ENCODE measurements at places on chromosomes 12 and 14.

DNA sequence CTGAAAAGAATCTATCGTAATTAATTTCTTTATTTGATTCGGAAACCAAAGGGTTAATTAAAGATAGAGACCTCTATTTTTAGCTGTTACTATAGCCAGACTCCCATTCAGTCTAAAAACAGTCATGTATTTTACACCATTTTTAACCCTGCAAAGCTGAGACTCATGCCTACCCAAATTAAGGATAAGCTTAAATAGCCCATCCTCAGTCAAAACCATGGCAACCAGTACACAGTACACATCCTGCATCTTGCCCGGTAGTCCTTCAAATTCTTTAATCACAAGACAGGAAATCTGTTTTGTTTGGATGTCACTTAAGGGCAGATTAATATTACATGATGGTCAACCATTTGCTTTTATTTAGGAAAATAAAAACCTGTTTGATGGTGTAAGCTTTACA is 25.5 kb upstream of the KCNK10 start:
- DNase-seq: no peak

DNA sequence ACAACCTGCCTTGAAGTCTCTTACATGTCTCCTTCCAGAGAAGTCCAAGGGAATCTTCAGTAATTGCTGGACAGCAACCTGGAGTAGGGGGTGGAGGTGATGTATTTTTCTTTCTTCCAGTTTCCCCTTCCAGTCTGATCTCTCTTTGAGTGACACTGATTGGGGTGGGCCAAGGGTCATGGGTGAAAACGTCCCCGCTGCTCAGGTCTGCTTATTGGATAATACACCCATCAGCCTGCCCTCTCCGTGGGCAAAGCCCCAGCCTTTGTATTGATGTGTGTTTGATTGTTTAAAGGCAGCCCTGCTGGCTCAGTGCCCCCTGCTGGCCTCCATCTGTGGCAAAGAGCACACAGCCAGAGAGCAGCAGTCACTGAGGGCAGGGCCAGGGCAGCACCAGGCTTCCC is 35.7 kb upstream of the ATP2A2 start:
- peak; percentile 69 for DNase-seq

- peak; percentile 40 for DNase-seq
Observed at GRCh38 chr14:65281991-65282895, 130.3 kb upstream of the FUT8 start.

GRCh38 chr12:83801972-83802371 is 1110.6 kb downstream of the SLC6A15 start:
- no peak for DNase-seq

GRCh38 chr14:76941544-76941943 is 87.0 kb downstream of the IRF2BPL start:
- no peak for DNase-seq

- DNase-seq: no peak
Observed at GRCh38 chr14:80468331-80469122, 257.2 kb upstream of the DIO2 start.

DNA sequence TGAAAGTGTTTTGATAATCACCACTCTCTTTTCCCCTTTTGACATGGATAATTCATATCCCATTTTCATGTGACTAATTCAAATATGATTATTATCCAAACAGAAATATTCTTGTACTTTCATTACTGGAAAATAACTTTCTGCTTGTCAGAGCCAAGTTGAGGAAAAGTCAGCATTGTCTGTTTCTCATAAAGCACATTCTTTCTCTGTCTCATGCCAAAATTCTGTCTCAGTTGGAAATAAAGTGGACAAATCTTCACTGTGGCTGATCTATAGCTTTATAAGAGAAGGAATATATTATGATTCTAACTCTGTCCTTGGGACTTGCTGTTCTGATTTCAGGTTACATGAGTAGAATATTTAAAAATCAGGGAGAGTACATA is 22.7 kb upstream of the PRICKLE1 start:
- DNase-seq: no peak

DNA sequence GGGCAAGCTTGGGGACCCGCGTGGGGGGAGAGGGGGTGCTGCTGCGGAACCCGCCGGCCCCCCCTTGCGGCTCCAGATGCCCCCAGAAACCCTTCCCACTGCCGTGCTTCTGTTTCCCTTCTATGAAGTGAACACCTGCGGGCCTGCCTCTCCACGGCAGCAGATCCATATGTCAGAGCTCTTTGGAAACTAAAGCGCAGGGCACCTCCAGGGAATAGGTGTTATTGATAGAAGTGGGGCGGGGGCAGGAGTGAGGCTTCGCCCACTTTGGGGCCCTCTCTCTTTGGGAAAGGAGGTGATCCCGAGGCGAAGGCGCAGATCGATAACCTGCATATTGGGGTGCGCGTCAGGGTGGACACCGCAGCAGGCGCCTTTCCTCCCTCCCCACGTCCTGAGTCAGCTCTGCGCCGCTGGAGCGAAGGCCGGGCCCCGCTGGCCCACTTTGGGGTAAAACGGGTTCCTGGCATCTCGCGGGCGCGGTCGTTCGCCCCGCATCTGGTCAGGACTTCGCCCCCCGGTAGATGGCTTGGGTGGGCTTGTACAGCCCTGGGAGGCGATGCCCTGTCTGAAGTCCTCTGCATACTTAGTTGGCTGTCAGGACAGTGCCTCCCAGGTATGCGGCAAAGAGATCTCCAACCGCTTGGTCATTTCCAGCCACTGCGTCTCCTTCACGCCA is 524 bp downstream of the KMT5A start:
- peak; percentile 39 for DNase-seq

- DNase-seq: no peak
Observed at GRCh38 chr12:123934016-123934620, 38.5 kb downstream of the CCDC92 start.

GRCh38 chr12:104966677-104967076 is 8.6 kb upstream of the SLC41A2 start:
- no peak for DNase-seq

DNA sequence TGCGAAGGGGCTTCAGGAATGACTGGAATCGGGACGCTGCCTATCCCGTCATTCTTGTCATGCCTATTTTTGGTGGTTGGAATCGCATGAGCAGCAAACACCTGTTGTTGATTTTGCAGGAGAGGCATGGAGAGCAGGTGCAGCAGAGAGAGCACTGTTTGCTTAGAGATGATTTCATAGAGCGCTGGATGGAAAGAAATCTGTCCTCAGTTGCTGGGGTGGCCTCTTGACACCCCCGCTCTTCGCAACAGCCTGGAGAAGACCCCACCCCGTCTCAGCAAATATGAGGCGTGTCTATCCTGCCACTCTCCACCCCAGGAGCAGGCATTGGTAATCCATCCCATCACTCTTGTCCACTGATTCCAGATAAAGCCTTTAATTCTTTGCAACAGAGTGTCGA is 19.3 kb upstream of the NCOR2 start:
- no peak for DNase-seq

DNA sequence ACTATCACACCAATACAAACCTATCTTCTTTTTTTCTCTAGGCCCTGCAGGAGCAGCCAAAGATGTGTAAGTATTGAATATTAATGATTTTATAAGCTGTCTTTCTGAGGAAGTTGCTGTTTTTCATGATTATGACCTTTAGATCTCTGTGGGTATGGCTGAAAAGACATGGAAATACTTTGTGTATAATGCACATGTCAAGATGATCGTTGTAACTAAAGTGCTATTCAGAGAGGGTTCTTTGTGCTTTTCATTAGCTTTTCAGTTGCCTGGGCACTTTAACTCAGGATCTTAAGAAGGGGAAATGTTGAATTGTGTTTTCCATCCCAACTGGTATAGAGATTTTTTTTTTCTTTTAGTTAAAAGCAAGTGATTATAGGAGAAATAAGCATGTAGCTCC is 18.1 kb downstream of the C12orf75 start:
- no peak for DNase-seq

GRCh38 chr12:26434299-26435068 is 239.1 kb downstream of the SSPN start:
- DNase-seq: no peak

DNA sequence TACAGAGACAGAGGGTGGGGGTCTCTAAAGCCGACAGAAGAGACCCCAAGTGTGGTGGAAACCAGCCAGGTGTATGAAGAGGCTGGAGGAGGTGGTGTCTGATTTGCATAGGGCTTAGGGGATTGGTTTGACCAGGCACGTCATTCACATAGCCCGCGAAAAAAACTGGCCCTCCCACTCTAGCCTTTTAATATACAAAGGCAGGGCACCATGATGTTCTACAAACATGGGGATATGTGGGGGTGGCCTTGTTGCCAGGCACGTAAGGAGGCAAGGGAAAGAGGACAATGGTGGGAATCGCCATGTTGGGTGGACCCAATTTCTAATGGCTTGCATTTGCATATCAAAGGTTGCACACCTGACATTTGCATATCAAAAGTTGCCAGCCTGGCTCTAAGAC is 13.2 kb downstream of the LALBA start:
- DNase-seq: no peak

GRCh38 chr12:111590552-111590951 is 8.6 kb downstream of the ATXN2 start:
- DNase-seq: no peak

GRCh38 chr14:82796086-82796485 is 1262.4 kb upstream of the SEL1L start:
- no peak for DNase-seq

- no peak for DNase-seq
Observed at GRCh38 chr14:92959189-92959531, 36.2 kb downstream of the CHGA start.

DNA sequence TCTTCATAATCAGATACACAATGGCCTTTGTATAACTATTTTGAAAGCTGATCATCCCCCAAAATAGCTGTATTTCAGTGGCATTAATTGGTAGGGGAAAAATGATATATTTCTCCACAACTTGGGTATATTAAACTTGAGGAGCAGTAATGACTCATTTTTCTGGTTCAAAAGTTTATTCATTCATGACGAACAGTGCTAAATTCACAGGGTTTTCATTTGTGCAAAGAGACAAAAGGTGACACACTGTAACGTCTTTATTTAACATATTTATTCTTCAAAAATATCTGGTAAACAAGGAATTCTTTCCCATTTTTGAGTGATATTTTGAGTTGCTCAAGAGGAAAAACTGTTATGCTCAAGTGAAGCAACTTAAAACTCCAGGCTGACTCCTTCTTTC is 415.5 kb upstream of the SOX5 start:
- DNase-seq: no peak

DNA sequence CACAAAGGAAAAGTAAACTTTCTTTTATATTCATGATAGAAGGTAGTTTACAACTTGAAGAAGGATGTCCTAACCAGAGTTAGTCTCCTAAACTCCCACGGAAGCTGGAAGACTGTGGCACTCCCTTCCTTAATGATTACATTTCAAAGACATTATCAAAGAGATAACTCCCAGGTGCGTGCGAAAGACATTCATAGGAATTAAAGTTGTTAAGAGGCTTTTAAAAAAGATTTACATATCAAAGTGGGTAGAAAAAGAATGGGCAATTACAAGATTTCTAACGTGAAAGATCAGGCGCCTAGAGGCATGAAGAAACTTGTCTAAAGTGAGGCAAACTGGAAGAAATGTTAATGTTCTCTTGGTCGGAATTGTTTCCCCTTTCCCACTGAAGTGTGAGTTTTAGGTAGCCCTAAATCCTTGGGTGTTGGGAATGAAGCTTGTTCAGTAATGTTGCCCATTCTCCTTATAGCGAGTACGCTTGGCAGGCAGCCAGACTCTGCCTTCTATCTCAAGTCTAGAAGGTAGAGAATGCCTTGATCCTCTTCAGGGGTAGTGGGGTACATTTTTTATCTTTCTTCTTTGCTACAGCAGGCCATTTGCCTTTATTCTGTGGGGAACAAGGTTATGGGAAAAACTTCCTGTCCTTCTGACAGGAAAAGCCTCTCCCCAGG is 642.0 kb downstream of the SLC6A15 start:
- no peak for DNase-seq

Data from CD4-positive, alpha-beta T cell treated with Interleukin-17A for 4 hours (primary cell).